ENCODE measurements at places on chromosomes 7 and 10.

- DNase-seq = no peak
These were observed 137.0 kb downstream of the STRA8 start for GRCh38 chr7:135370656-135371055.

DNA sequence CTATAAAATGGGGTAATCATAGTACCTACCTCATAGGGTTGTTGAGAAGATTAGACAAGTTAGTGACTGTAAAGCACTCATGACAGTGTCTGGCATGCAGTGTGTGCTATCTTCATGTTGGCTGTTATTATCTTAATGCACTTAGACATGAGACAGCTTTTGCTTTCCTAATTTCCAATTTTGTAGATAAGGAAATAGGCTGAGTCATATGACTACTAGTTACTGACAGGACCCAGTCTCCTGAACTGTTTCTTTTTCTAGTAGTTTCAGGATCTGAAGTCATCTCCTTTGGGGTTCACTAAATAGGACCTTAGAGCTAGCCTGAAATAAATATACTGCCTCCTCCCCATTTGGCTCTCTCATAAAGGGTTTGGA, 74.2 kb downstream of the SNX10 start:
- DNase-seq = no peak

- no peak for DNase-seq
These were observed 27.2 kb upstream of the PAPSS2 start for GRCh38 chr10:87632454-87632853.

DNA sequence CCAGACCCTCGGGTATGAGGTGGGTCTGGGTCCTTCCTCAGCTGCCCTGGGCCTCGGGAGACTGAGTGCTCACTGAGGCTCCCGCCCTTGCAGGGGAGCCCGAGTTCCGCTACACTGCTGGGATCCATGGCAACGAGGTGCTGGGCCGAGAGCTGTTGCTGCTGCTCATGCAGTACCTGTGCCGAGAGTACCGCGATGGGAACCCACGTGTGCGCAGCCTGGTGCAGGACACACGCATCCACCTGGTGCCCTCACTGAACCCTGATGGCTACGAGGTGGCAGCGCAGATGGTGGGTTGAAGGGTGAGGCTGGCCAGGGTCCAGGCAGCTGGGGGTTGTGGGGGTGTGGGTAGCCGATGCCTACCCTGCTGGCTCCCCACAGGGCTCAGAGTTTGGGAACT, 7.6 kb downstream of the AEBP1 start:
- DNase-seq = no peak

DNA sequence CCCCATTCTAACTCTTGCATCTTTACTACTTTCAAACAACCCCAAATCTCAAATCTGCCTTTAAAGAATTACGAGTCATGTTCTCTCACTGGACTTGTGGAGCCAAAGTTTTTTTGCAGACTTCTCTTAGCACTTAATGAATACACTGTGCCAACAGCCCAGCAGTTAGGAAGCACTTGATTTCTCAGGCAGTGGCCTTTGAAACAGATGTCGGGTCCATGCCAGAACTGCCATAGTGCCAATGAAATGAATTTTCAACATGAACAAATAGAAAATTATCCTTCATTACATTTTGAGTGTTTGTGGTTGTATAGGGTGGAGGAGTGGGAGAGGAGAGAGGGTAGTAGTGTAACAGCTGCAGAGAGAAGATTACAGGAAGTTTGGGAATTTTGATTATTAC, 5.9 kb downstream of the BORCS7 start:
- no peak for DNase-seq

DNA sequence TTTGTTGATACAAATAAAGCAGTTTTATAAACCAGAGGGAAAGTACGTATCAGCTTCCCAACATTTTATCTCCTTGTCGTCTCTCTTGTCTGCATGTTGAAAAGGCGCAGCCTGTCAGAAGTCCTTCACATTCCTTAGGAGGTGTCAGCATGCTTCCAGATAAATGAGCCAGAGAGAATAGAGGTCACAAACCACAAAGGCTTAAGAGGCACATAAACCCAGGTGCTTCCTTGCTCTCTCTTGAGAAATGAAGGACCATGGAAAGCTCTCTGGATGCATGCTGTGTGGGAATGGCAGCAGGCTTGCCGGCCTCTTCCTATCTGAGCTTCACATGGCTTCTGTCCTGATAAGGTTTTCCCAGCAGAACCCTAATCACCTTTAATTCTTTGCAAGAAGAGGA, 448.5 kb downstream of the XPNPEP1 start:
- DNase-seq = no peak

DNA sequence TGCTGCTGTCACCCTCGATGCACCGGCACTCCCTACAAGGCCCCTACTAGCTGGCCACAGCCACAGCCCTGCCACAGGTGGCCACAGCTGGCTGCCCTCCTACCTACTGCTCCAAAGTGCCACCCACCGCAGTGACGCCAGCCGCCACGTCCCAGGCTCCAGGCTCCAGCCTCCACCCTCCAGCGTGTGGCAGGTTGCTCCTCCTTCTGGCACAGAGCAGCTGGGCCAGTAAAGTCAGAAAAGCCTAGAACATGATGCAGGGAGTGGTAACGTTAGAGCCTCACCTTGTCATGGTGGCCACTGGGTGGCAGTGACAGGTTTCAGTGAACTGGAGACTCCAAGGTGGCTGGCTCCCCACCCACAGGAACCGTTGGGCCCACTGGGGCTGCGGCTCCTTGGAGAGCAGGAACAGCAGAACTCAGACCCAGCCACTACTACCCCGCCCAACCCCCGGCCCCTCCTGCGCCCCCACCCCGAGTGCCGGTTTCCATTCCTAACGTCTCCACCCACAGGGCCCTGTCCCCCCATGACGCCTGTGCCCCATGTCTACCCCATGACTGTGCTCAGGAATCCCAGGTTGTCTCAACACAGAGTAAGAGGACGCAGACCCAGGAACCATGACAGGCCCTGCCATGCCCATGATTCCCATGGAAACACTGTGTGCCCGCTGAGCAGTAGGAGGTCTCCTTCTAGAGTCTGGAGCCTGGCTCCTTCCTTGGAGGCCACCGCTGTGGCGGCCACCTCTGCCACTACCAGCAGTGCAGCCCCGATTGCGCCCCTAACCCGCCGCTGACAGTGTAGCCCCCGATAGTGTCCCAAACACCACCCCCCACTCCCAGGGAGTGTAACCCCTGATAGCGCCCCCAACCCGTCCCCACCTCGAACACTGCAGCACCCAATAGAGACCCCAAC, 52.3 kb upstream of the ZNF33B start:
- no peak for DNase-seq

DNA sequence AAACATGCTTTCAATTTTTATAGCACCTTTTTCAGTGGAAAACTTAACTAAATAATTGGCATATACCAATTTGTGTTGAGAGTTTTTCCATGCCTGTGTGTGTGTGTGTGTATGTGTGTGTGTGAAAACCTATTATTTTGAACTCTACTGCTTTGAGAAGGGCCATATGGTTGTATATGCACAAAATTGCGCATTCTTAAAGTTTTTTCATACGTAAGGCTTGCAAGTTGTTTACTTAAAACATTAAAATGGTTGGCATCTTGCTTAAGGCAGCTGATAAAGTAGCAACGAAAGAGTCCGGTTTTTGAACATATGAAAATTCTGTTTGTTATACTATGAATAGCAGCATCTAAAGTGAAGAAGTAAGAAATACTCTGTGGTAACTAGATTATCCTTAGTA, 84.1 kb downstream of the HDAC9 start:
- no peak for DNase-seq

DNA sequence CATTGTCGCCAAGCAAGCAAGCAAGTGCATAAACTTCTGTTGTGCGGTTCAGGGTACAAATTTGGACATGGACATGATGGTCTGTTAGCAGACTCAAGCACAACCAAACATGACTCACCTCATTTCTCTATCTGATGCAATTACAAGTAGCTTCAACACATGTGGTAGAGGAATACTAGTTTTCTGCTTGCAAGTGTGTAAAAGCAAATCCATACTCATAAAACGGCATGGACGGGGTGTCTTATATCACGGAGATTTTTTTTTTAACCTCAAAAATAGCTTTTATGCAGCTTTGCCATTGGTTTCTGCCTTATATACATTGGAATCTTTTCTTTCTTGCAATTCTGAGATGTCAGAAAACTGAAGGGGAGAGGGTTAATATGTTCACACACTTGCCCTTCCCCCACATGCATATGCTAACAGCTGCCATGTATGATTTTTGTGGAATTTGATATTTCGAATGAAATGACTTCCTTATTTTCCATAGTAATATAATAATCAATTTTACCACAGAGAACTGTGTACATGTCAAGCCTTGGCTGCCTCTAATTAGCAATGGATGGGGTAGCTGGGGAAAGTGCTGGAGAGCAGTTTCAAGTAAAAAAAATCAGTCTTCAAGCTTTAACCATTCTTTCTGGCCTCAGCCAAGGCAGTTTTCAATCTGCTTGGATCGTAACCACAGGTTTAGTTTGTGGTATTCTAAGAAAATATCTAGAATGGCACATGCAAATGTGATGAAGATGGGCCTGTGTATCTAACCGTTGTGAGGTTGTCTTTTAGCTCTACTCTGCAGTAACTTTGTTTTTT, 106.0 kb upstream of the PDCD4 start:
- DNase-seq = no peak

DNA sequence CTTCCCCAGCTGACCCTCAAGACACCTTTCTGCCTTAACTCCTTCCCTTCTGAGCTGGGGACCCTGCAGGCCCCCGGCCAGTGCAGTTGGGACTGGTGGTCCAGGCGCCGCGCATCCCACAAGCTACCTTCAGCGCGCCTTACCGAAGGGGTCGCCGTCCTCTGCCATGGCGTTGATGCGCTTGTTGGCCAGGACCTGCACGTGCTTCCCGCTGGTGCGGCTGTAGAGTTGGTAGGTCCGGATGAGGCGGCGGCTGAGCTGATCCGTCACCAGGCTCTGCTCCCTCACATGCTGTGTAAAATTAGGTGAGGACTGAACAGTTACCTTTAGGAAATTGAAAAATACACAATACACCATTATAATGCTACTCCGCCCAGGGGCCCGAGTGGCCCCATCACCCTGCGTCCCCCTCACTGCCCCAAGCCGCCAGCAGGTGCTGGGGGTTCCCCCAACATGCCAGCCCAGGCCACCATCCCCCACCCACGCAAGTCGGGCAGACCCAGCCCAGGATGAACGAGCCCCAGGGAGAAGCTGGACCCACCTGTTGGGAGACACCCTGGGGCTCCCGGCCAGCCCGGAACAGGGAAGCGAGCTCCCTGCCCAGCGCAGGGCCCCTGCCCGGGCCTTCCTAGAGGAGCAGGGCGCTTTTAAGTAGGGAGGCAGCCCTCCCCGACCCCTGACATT, 1.2 kb downstream of the FGF8 start:
- DNase-seq = no peak

GRCh38 chr10:102814873-102815661, 22.1 kb downstream of the CYP17A1 start:
- no peak for DNase-seq

- DNase-seq = no peak
These were observed 13.2 kb downstream of the EPHA1 start for GRCh38 chr7:143395187-143396149.

- DNase-seq = peak; percentile 26
These were observed 109.9 kb downstream of the ITGB8 start for GRCh38 chr7:20440472-20441105.

GRCh38 chr10:44781131-44781530, 130.0 kb upstream of the TMEM72 start:
- DNase-seq = no peak

- no peak for DNase-seq
These were observed 15.8 kb downstream of the ATP6V1F start for GRCh38 chr7:128878226-128879105.

DNA sequence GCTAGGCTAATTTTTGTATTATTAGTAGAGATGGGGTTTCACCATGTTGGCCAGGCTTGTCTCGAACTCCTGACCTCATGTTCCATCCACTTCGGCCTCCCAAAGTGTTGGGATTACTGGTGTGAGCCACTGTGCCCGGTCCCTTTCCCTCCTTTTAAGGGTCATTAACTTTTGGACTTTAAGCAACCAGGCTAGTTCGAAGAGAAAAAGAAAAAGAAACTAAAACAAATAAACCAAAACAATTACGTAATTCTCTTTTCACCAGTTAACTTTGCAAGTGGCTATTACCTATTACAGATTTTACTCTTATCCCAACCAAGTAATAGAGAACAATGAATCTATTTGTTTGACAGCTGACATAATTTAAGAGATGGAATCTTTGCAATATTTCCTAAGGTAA, 72.8 kb upstream of the SEMA3C start:
- no peak for DNase-seq

GRCh38 chr7:101858437-101859385, 41.3 kb downstream of the CUX1 start:
- DNase-seq = no peak

GRCh38 chr7:140059273-140060242, 3.2 kb downstream of the PARP12 start:
- DNase-seq = no peak

DNA sequence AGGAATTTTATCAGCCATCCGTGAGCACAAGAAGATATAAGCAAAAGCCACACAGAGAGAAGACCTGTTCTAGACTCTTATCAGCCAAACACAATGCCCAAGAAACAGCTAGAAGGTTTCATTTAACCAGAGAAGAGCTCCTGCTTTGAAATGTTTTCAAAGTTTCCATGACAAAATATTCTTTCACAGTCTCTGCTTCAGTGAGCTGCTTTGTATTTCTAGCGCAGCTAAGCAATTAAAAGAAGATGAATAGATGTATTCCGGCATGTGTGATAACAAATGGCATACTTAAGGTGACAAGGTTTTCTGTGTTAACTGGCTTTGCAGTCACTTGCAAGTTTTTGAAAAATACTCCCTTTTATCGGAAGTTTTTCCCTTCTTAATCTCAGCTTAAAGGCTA, 78.9 kb upstream of the NXPH1 start:
- DNase-seq = no peak

DNA sequence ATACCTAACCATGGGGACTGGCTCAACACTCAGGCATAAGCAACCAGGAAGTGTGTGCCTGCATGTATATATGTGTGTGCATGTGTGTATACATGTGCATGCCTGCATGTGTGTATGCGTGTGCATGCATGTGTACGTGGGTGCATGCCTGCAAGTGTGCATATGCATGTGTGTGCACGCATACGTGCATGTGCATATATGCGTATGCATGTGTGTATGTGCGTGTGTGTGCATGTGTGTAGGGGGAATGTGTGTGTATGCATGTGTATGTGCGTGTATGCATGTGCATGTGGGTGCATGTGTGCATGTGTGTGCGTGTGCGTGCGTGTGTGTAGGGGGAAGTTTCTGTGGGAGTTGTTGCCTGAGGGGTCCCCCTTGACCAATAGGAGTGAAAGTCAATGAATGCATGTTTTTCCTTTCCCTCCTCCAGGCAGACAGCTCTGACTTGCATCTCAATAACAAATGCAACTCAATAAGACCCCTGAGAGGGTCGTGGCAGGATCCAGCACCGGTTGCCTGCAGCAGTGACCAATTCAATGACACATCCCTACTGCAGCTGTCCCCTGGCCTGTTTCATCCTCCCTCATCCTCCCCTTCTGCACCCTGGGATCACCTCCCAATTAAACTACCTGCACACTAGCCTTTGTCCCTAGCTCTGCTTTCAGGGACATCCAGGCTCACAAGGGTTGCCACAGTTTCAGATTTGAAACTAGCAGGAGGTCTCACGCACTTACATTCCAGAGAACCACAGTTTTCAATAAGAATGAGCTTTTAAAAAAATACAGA, 27.0 kb upstream of the FZD8 start:
- no peak for DNase-seq
